ENCODE measurements at places on chromosomes 12 and 14.

DNA sequence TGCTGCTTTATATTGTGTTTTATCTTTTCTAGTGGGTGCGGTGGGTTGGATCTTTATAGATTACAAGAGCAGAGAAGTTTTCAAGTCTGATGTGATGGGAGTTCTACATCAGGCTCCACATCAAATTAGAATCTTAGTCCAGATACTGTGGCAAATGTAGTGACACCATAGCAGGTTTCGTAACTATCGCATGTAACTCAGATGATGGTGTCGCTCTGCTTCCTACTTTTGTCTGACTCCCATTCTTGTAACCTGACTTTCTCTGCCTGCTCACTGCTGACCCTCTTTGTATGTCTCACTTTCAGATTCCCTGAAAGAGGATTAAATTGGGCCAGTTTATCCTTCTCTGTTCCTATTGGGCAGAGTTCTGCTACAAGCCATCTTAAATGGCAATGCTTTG is 22.8 kb upstream of the FBXO34 start:
- DNase-seq = no peak

DNA sequence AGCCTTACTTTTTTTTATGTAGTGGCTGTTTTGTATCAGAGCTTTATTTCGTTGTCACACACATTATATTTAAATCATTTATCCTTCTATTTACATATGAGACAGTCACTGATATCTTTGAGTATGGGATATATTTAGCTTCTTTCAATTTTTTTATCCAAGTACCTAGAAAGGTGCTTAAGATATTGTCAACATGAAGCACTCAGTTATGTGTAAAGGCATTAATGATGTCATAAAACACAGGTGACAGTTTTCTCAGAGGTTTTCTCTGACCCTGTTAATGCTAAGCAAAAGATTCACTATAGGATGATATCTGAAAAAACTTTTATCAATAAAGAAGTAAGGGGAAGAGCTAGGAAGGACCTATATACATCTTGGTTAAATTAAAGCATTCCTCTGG is 23.2 kb downstream of the LRFN5 start:
- DNase-seq = no peak

- no peak for DNase-seq
Observed at GRCh38 chr12:28909291-28909690, 239.8 kb upstream of the FAR2 start.

DNA sequence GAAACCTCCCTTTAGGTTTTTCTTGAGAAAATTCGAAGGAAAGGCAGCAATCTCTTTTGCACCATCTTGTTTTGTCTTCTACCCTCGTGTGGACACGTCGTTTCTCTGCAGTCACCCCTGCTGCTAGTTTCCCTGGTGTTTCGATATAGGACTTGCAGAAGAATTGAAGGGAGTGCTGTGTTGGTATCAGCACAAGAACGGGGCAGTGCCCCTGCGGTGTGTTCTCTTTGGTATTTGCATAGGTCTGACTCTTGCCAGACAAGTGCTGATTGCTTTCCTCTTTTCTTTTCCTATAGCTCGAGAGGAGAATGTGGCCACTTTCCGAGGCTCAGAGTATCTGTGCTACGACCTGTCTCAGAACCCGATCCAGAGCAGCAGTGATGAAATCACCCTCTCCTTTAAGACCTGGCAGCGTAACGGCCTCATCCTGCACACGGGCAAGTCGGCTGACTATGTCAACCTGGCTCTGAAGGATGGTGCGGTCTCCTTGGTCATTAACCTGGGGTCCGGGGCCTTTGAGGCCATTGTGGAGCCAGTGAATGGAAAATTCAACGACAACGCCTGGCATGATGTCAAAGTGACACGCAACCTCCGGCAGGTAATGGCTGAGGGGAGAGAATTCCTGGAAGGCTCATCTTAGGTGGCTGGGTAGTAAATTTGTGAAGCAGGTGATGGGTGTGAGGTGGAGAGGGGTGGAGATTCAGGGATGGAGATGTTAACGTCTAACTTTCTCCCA is 474.8 kb downstream of the NRXN3 start:
- DNase-seq = no peak

DNA sequence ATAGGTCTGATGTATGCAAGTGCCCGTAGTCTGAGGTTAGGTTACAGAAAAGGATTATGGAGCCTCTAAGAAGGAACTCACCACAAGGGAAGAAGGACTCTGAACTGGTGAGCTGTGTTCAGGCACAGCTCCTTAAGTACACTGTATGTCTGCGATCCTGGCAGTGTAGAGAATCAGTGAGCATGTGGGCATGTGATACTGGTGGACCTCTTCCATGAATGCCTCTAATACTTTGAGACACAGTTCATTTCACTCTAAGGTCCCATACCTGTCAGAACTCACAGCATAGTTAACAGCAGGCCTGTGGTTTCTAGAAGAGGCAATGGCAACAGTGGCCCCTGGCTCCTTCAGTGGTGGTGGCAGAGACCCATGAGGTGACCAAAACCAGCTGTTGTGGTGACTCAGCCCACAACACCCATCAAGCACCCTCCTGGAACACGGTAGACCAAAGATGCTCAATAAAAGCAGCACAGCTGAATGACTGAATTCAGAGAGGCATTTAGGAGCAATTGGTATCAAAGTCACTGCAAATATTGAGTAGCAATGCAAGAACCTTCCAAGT is 6.9 kb upstream of the OR6J1 start:
- DNase-seq = no peak
